Stimulated activated CD4-positive, alpha-beta T cell treated with anti-CD3 and anti-CD28 coated beads, Interleukin-4, amount 100 ng/mL, for 48 hours (primary cell): ENCODE measurements at places on chromosomes 12 and 14.

DNA sequence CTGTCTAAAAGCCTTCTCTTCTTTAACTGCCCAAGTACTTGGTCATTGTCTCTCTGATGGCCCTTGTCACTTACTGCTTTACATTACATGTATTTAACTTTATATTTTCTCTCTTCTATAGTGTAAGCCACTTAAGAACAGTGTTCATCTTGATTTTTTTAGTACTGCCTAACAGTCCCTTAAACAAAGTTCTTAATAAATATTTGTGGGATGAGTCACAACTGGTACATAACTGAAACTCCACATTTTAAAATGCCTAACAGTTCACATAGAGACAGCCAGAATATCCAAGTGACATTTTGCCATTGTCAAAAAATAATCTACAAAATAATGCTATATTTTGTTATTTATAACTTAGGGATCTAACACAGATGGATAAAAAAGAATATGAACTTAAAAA, 146.6 kb downstream of the STXBP6 start:
- DNase-seq = no peak

GRCh38 chr14:32693114-32693513, 245.6 kb upstream of the NPAS3 start:
- DNase-seq = no peak

DNA sequence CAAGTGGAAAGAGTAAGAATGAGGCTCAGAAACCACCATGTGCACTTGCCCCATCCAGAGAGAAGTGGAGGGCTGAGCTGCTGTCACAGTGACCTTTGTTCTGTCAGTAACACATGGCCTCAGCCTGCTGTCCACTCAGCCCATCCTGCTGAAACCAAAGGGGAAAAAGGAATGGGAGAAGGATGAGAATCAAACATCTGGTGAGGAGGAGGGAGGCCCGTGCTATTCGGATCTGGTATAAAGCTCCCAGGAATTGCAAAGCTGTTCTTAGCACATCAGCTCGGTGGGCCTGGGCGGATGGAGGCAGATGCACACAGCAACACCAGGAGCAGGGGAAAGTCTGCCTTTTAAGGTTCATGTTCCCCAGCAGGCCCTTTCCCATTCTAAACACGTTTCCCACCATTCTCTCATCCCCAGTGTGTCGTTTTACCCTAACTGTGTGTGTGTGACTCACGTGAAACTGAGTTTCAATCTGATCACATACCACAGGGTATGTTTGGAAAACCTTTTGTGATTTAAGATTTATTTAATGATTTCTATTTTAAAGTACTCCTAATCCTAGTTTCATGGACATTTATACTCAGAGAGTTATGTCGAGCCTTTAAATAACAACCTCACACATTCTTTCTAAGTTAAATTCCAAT, 36.8 kb downstream of the RTRAF start:
- no peak for DNase-seq

GRCh38 chr12:19819231-19819630, 379.9 kb downstream of the AEBP2 start:
- DNase-seq = no peak

DNA sequence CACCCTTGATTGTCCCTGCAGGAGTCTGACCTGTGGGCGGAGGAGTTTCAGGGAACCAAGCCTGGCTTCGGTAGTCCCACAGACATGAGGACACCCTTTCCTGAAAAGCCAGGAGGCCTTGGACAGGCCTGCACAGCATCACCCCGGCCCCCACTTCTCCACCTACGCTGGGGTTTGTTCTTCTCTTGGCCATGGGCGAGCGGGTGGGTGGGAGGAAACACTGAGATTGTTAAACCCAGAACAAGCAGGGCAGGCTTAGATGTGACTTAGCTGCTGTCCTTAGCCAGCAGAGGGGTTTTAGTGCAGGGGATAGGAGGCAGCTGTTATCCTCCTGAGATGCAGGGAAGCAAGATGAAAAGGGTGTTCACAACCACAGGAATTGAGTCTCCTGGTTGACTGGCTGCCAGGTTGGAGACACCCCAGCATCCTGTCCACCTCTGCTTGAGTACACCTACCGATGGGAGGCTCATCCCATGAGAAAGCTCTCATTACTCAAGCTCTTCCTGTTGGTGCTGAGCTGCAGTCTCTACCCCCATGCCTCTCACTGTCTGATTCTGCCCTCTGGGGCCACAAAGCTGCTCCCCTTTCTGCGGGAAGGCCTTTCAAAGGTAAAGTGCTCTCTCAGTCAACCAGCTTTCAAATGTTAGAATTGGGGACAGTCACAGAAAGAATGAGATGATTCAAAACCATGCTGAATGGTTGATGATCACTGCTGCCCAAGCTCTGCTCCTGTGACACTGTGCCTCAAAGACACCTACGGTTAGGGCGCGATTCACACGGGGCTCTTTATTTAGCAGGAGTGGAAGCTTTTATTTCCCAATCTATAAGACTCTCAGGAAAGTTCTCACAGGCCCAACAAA, 86.3 kb downstream of the IRF2BPL start:
- DNase-seq = no peak

- DNase-seq = no peak
Observed at GRCh38 chr12:86711731-86712130, 455.5 kb upstream of the MGAT4C start.
